ENCODE measurements at places on chromosomes 1 and 21.

DNA sequence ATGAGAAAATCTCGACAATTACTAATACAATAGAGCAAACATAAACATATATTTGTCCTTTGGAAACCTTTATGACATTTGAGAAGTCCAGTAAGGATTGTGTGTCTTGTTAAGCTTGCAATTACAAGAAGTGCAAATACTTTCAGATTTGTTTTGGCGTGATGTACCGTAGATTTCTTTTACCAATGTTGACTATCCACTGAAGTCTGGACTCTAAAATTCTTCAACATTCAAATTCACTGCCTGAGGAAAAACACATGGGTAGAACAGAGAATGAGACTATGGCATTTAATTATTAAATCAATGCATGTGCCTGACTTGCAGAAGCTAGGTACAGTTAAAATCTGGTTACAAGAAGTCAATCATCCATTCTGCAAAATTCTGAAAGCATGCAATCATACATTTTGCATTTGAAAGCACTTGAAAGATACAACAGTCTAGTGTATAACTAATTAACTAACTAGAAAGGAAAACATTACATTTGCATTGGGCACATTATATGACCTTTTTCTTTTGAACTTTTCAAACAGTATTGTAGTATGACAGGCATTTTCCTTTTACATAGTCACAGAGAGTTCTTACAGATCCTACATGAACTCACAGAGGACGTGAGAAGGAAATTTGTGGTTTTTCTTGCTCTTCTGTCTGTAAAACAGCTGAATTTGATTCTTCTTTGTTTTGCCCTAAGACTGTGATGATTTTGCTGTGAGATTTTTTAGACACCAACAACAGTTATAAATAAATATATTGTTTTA lies 511.1 kb upstream of the ADGRL4 start:
- DNase-seq: no peak

DNA sequence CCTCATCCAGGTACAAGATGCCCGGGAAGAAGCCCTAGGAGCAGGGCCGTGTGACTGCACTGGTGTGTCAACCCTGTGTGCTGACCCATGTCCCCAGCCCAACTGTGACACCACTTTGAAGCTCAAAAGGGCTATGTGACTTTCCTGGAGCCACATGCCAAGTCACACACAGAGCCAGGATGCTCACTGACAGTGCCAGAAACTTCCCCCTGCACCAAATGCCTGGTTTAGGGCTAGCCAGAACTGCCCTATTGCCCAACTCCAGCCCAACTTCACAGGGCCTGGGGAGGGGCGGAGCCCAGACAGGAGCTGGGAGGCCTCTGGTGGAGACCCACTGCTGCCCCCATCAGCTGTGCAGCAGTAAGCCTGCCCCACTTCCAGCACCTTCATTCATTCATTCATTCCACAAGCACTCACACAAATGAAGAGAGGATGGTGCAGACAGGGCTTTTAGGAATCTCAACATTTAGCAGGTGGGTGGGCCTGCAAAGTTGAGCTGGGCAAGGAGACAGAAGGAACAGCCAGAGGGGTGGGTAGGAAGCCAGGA lies 36.7 kb downstream of the KCNQ4 start:
- no peak for DNase-seq

- no peak for DNase-seq
Measured at GRCh38 chr1:183148599-183148998, 37.5 kb upstream of the LAMC2 start.

- DNase-seq: no peak
Measured at GRCh38 chr1:14182856-14183255, 415.6 kb upstream of the KAZN start.

DNA sequence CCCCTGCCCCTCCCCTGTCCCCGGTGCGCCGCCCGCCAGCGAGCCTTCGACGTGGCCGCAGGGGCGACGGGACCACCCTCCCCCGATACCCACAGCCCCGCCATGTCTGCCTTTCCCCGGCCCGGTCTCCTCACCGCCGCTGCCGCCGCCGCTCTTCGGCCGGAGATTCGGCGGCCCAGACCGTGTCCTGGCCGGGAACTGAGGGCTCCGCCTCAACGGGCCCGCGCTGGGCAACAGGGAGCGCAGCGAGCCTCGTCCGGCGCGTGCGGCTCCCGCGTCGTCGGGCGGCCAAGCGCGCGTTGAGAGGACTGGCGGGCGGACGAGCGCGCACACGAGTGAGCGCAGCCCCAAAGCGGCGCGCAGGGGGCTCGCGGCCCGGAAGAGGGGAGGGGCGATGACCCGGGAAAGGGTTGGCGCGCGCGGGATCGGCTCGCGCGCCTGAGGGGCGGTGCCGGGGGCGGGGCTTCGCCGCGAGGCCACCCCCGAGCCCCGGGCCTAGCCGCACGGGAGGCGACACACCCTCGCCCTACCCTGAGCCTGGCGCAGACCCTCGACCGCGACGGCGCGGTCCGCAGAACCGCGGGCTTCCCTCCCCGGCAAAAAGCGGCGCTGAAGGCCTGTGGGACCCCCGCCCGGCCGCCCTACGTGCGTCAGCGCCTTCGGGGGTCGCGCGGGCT lies at the start of gene BTG3:
Gene BTG3 (minus strand): TSS at position 337 of the 677 bp plus-strand sequence. CDS start 3,757 bp downstream, outside the sequence.
- DNase-seq: peak; percentile 81

DNA sequence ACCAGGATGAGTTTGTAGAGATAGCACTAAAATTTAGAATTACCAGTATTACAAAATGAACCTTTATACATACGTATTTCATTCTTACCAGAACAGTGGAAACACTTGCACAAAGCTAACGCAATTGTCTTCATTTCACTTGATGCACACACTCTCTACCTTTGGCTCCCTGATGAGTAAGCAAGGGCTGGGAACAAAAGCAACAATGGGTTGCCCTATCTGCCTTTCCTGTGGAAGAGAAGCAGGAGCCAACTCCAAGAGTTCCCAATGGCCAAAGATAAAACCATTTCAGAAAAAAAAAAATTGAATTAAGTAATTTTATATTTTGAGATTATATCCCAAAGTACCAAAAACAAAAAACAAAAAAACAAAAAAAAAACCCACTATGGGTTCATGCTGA lies 344.1 kb upstream of the GREM2 start:
- DNase-seq: no peak

GRCh38 chr1:149967646-149968045 lies 31.0 kb upstream of the MTMR11 start:
- no peak for DNase-seq

DNA sequence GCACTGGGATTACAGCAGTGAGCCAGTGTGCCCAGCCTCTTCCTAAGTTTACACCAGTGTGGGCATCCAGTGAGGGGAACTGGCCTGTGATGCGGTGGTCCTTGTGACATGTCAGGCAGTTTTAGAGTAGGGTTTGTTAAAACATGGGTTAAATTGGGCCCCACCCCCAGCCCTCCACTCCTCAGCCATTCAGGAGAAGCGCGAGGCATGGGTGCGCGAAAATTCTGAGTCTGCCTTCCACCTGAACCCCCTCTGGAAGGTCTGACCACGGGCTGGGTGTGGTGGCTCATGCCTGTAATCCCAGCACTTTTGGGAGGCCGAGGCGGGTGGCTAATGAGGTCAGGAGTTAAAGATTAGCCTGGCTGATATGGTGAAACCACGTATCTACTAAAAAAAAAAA lies 51.7 kb downstream of the SKI start:
- no peak for DNase-seq
